Neural crest cell (in vitro differentiated cells): ENCODE measurements at places on chromosomes 16 and 17. TPM values are rescaled to one million over a fixed set of nuclear protein-coding genes. Genes with fewer than 3 reads are reported as not detected.

Gene DHRS7C
- total RNA-seq, result not detected in 2 replicates

Gene KRT40
- not detected in 2 replicates for total RNA-seq

Gene CDC42EP4
- 31.0 and 33.4 TPM in 2 replicates for total RNA-seq

Gene CAPNS2
- total RNA-seq, result 0.23 TPM in 1 of 2 replicates, not detected in the other

Gene KRT31
- not detected in 2 replicates for total RNA-seq

Gene CD300H
- not detected in 2 replicates for total RNA-seq

Gene CES3
- total RNA-seq, result 2.4 and 3.2 TPM in 2 replicates
